ENCODE measurements at places on chromosomes 6 and 20.

GRCh38 chr20:6583134-6583738 is 184.2 kb upstream of the BMP2 start:
- no peak for DNase-seq

- no peak for DNase-seq
These were observed 60.8 kb downstream of the NPEPL1 start for GRCh38 chr20:58753267-58753921.

DNA sequence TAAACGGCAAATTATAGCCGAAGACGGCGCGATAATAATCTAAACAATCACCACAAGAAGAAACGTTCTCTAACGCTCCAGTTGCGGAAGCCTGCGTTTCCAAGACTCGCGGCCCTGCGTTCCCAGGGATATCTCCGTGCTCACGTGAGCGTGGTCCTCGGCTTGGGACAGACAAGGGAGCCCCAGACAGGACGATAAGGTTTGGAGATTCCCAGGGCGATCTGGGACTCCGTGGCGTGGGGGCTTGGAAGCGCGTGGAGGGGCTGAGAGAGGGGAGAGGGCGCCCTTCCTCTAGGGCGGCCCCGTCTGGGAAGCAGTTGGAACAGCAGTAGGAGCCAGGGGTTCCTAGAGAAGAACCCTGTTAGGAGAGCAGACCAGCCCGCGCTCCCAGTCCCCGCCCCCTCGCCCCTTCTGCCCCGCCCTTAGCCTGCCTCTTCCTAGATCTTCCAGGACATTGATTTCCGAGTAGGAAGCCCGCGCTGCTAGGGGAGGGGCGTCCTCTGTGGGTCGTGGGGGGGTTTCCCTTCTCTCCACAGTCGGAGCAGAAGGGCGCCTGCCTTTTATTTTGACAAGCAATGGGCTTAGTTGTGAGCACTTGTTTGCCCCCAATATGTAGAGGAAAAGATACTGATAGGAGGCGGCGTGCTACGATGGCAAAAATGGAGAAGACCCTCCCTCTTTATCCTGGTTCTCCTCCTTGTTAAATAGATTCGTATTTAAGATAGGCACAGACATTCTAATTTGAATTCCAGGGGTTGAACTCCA is 10.6 kb downstream of the NRN1 start:
- no peak for DNase-seq

GRCh38 chr6:122568350-122568749 is 41.9 kb upstream of the PKIB start:
- DNase-seq: no peak
